ENCODE measurements at places on chromosomes 3 and 15. TPM values are rescaled to one million over a fixed set of nuclear protein-coding genes. Genes with fewer than 3 reads are reported as not detected.

DNA sequence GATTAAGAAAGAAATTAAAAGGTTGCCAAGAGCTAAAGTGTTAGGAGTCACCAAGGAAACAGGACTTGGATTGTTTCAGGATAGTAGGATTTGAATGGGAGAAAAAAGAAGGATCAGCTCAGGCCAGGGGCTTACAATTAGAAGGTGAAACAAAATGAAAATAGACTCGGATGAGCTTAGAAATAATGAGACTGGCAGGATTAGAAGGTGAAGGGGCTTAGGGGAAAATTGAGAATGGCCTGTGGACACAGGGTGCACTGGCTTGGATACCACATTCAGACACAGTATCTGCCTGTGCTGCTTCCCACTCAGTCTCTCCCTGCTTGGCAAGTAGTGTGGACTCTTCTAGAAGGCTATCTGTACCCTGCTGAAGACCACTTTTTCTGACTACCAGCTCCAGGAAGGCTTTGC, 206.1 kb upstream of the ATP10A start:
- no peak for DNase-seq

Gene ABHD14A
- 15.9 TPM for total RNA-seq

Gene USP50
- total RNA-seq, result 1.1 TPM

- no peak for DNase-seq
These were observed 833.7 kb downstream of the ROBO2 start for GRCh38 chr3:77873598-77873997.

DNA sequence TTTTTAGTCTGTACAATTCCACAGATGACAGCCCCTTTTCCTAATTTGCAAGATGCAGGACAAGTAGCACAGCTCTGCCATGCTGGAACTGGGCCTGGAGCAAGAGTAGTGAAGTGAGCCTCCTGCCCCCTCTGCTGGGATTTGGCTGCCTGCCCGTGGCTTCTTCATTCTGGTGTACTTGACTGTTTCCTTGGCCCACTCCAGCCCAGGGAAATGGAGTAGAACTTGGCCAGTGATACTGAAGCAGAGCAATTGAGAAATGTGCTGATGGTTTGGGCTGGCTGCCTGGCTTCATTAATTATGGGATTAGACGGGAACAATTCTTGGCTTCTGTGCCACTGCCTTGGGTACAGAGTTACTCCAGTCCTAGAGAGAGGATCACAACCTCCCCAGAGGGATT, 2.8 kb downstream of the GPD1L start:
- peak; percentile 87 for DNase-seq

Gene MUC13
- not detected for total RNA-seq

Gene FANCD2OS
- not detected for total RNA-seq

Gene CDHR4
- total RNA-seq, result 1.6 TPM

DNA sequence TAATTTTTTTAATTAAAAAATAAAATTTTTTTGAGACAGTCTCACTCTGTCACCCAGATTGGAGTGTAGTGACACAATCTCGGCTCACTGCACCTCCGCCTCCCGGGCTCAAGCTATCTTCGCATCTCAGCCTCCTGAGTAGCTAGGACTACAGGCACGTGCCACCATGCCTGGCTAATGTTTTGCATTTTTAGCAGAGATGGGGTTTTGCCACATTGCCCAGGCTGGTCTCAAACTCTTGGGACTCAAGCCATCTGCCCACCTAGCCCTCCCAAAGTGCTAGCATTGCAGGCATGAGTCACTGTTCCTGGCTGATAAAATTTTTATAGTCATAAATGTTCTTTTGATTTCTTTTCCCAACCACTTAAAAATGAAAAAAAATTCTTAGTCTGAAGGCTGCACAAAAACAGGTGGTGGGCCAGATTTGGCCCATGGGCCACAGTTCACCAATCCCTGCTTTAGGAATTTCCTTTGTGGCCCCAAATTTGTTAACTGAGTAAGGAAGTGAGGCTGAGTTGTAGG, 9.2 kb downstream of the UBA5 start:
- DNase-seq, result no peak

DNA sequence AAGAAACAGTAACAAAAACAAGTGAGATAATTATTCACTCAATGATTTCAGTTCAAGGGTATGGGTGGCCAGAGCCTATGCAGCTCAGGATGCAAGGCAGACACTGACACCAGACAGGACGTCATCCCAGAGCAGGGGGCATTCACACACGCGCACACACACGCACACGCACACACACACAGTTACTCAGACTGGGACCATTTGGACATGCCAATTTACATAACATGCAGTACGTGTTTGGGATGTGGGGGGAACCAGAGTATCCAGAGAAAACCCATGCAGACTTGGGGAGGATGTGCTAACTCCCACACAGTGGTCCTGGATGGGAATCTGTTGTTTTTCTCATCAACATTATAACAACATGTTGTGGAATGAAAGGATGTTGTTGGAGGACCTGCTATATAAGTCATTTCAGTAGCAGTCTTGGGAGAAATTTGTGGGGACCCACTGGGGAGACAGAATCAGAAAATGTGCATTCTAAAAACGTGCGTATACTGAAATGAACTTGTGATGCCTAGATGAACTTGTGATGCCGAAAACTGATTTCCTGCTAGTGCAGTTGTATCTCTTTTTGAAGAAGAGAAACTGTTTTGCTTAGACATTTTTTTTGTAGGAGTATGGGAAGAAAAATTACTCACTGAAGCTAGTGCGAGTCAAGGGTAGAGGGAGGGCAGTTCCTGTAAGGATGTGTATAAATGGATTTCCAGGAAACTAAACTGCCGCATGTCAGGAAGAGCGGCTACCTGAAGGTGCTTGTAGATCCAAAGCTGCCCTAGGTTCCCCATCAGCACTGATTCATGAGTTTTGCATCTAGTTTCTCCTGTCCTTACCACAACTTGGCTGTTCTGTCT, 25.2 kb downstream of the CD200 start:
- DNase-seq, result no peak

DNA sequence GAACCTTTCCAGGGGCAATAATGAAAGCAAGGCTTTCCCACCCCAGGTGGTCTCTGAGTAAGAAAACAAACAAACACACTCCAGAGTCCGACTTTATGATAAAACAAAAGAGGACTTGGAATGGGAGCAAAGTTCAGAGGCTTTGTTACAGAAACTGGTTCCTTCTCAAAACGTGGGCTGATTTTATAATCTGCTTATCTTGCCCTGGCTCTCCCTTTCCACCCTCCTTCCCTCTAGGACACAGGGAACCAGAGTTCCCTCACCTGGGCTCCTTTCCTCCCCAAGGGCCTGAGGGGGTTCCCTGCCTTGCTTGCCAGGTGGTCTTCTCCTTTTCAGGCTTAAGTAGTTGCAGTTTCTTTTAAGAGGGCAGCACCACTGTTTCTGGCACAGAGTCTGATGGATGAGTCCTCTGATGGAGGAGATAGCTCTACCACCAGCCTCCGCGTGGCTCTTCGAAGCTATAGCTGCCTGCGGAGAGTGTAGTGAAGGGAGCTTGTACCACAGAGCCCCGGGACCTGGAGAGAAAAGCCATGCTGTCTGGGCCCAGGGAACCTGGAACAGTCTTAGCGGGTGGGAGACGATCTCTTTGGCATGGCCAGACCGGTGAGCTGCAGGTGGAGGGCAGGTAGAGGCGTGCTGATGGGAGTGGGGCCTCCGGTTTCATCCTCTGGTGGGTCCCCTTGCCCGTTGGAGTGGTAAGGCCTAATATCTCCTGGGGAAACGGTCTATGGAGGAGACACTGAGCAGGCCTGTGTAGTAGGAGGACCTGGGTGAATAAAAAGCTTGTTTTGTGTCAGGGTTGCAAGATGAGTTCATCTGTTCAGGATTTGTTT, 68.7 kb downstream of the SMAD6 start:
- no peak for DNase-seq

DNA sequence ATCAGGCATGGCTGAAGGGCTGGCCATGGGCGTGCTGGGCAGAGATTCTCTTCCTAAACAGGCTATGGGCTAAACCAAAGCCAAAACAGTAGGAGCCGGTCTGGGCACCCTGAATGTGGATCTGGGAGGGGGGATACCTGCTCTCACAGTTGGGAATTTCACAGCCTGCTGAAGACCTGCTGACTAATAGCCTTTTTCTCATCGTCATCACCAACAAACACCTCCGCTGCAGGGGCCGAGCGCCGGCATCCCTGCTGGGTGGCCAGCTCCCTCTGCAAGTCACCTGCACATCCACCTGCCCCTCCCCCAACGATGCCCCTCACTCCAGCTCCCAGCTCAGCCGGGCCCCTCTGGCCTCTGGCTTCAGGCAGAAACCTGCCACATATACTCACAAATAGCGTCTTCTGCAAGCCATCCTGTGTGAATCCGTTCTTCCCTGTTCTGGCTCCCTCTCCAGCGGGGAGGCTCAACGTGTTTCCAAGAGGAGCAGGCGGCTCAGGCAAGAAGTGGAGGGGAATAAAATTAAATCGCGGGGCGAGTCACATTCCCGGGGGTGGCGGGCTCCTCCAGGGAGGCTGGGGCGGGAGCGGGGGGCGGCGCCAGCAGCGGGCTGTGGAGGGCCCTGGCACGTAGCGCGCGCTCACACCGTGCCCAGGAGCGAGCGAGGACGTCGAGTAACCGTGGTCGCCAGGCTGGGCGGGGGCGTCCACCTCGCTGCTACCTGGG, 466 bp downstream of the IQSEC1 start:
- no peak for DNase-seq

Gene APOD
- 6,445 TPM for total RNA-seq

Gene ZNF860
- total RNA-seq, result 0.89 TPM

DNA sequence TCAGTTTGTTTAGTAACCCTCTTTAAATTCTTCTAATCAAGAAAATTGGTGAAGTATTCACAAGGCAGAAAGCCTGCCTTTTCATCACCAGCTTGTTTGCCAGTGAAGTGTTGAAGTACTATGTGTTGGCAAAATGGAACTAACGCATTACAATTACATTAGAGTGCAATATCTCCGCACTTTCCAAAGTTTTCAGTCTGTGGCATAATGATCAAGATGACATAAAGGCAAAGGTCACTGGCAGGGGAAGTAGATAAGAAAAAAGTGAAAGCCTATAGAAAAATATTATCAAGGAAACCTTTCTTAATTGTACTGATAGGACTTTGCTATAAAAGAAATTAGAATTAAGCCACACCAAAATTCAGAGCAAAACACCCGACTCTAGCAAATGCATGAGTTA, 25.0 kb upstream of the TM4SF1 start:
- DNase-seq, result no peak

GRCh38 chr15:78995921-78996893, 51.4 kb upstream of the CTSH start:
- no peak for DNase-seq

Gene GOLGA8S
- total RNA-seq, result 1.5 TPM

- no peak for DNase-seq
These were observed 44.0 kb downstream of the PDE8A start for GRCh38 chr15:85025516-85026251.

GRCh38 chr3:23659274-23659673, 146.5 kb upstream of the UBE2E1 start:
- no peak for DNase-seq

Gene KNL1
- 0.89 TPM for total RNA-seq

- DNase-seq, result no peak
These were observed 5.6 kb downstream of the SERPINI1 start for GRCh38 chr3:167740961-167741587.

Gene GOLGA8T
- total RNA-seq, result 1.5 TPM

Gene MAGEF1
- 25.0 TPM for total RNA-seq

- DNase-seq, result no peak
These were observed 207.1 kb downstream of the LRRN1 start for GRCh38 chr3:4006288-4006687.

- DNase-seq, result no peak
These were observed 51.0 kb upstream of the ARL8B start for GRCh38 chr3:5071061-5071460.

Gene NXPE3
- 24.7 TPM for total RNA-seq

DNA sequence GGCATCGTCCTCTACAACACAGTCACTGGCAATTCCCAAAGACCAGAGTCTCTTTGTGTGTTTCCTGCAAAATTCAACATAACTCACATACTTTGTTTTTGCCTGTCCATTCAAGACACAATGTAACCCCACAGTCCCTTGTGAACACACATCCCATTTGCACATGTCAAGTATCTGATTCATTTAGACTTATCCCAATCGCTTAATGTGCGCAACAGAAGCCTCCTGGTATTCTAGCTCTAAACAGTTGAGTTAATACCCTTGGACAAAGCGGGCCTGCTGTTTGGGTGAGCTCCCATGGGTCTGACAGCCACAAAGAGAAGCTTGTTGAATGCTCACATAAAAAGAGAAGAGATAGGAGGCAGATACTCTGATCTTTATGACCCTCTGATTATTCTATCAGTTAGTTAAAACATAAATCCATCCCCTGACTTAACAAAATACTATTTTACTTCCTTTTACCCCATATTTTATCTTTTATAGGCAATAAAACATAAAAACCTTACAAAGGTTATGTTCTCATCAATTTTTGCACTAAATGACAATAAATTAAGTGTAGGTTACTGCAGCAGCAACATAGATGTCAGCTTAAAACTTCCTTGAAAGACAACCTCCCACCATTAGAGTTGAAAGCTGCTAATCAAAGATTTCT, 79.4 kb downstream of the ANXA2 start:
- DNase-seq, result no peak

GRCh38 chr3:111813441-111813840, 45.6 kb upstream of the PHLDB2 start:
- DNase-seq, result no peak

Gene SPINK8
- total RNA-seq, result not detected

DNA sequence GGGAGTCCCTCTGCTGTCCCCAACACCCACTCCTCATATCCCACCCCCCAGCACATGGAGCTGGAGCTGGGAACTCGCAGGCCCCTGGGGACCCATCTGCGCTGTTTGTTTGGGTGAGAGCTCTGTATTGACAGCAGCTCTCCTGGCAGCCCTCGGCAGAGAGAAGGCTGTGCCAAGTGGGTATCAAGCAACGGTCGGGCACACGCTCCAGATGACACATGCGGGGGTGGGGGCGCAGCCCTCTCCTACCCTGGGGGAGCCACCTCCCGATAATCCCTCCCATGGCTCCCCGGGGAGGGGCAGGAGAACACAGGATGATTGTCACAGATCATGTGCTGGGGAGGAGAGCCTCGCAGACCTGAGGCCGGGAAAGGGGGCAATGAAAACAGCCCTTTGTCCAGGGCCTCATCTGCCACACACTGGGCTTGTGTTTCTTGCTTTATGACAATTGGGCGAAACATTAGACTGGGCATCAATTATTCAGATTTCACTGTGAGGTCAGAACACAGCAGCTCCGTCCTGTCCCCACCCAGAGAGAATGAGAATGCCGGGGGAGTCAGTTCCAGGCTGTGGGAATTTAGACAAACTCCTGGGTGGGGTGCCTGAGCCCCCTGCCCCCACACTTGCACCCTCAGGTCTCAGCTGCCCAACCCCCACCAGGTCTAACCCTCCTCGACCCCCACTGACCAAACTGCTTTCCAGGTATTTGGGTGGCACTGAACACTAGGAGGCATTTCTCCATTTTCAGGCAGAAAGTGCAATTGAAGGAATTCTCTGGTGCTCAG, 46.4 kb upstream of the KLF13 start:
- DNase-seq, result peak; percentile 72

Data from sciatic nerve (tissue), 2 donors.